ENCODE measurements at places on chromosomes 12 and 14.

DNA sequence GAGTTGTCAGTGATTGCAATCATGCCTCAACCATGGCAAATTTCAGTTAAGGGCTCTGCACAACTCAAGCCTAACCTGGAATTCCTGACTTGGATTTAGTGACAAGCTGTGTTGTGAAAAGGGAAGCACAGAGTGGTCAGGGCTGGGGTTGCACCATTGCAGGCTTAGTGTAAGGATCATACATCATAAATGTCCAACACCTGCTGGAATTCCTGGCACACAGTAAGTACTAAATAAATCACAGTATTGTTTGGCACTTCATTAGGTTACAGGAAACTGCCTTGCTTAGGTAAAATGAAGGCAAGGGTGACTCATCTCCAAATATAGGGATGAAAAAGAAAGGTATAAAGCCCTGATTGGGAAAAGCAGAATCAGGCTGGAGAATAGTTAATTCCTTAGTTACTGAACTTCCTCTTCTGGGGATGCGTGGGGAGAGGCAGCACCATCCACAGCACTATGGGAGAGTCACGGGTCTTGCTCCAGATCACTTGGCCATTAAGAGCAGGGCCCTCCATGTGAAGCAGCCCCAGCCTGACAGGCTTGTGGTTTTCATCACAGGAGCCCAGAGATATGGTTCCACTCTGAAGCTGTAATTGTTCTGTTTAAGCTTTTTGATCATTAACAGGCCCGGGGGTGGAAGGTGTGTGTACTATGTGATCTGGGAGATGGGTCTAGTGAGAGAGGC is 39.7 kb downstream of the SLC8A3 start:
- no peaks in the 10 kb centered on the region for H3K27me3 ChIP-seq
- no peaks in the 10 kb centered on the region for H3K36me3 ChIP-seq
- no peak for DNase-seq
- H3K4me1 ChIP-seq: no peaks in the 10 kb centered on the region
- H3K27ac ChIP-seq: no peak overlapping the region
- no peak overlapping the region for H3K4me3 ChIP-seq

DNA sequence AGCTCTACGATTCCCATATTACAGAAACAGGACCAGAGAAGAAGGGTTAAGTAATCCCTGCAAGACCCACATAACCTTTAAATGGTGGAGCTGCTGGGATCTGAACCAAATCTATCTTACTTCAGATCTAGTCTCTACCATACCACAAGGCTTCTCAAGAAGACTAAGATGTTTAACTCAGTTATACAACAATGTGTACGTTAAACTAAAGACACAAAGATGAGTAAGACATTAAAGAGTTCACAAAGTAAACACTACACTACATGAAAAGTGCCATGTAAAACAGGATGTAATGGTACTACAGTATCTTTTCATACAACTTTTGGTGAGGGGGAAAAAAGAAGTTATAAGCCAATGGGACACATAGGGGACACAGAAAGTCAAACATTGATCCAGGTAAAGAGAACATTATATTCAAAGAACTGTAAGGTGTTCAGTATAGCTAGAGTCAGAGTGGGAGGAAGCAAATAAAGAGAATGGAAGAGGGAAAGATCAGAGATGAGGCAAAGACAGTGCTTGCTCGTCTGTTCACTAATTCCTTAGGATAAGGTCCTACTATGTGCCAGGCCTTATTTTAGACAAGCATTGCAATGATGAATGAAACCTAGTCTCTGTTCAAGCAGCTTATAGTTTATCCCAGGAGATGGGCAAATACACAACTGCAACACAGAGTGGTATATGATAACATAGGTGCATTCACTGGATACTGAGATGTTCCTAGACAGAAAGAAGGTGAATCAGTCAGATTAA is 7.7 kb downstream of the TMED10 start:
- H3K4me3 ChIP-seq: no peak overlapping the region
- no peaks in the 10 kb centered on the region for H3K4me1 ChIP-seq
- no peaks in the 10 kb centered on the region for H3K27me3 ChIP-seq
- no peaks in the 10 kb centered on the region for H3K36me3 ChIP-seq
- DNase-seq: no peak

GRCh38 chr12:103494051-103494733 is 1.6 kb downstream of the C12orf42 start:
- no peaks in the 10 kb centered on the region for H3K36me3 ChIP-seq
- no peak for DNase-seq
- H3K4me3 ChIP-seq: no peak overlapping the region
- no peaks in the 10 kb centered on the region for H3K4me1 ChIP-seq
- H3K27ac ChIP-seq: no peak overlapping the region
- no peaks in the 10 kb centered on the region for H3K27me3 ChIP-seq

GRCh38 chr12:49540229-49541139 is 1.7 kb downstream of the KCNH3 start:
- no peak for DNase-seq
- peaks cover 2% of the 10 kb centered on the region for H3K27me3 ChIP-seq
- H3K4me1 ChIP-seq: no peaks in the 10 kb centered on the region
- H3K27ac ChIP-seq: peak overlapping the region; percentile 45
- no peak overlapping the region for H3K4me3 ChIP-seq

GRCh38 chr14:92352158-92352985 is 29.4 kb downstream of the SLC24A4 start:
- H3K27ac ChIP-seq: no peak overlapping the region
- H3K4me3 ChIP-seq: no peak overlapping the region
- no peaks in the 10 kb centered on the region for H3K27me3 ChIP-seq
- no peaks in the 10 kb centered on the region for H3K36me3 ChIP-seq

- H3K4me1 ChIP-seq: no peaks in the 10 kb centered on the region
- no peaks in the 10 kb centered on the region for H3K36me3 ChIP-seq
- H3K27me3 ChIP-seq: no peaks in the 10 kb centered on the region
- H3K27ac ChIP-seq: no peak overlapping the region
These were observed 47.5 kb downstream of the GSC start for GRCh38 chr14:94722397-94722796.

GRCh38 chr14:74641601-74642391 is 29.8 kb upstream of the LTBP2 start:
- no peaks in the 10 kb centered on the region for H3K27me3 ChIP-seq
- H3K4me3 ChIP-seq: no peak overlapping the region
- H3K27ac ChIP-seq: no peak overlapping the region
- no peak for DNase-seq
- no peaks in the 10 kb centered on the region for H3K36me3 ChIP-seq

- no peak overlapping the region for H3K27ac ChIP-seq
- no peaks in the 10 kb centered on the region for H3K4me1 ChIP-seq
- H3K4me3 ChIP-seq: no peak overlapping the region
- no peaks in the 10 kb centered on the region for H3K36me3 ChIP-seq
- no peaks in the 10 kb centered on the region for H3K27me3 ChIP-seq
- DNase-seq: no peak
These were observed 91.6 kb upstream of the FERMT2 start for GRCh38 chr14:53042480-53042879.

- peak overlapping the region; percentile 94 for H3K27ac ChIP-seq
- DNase-seq: no peak
- no peaks in the 10 kb centered on the region for H3K36me3 ChIP-seq
- no peaks in the 10 kb centered on the region for H3K27me3 ChIP-seq
These were observed 1.7 kb downstream of the ATF7 start for GRCh38 chr12:53624458-53624857.

DNA sequence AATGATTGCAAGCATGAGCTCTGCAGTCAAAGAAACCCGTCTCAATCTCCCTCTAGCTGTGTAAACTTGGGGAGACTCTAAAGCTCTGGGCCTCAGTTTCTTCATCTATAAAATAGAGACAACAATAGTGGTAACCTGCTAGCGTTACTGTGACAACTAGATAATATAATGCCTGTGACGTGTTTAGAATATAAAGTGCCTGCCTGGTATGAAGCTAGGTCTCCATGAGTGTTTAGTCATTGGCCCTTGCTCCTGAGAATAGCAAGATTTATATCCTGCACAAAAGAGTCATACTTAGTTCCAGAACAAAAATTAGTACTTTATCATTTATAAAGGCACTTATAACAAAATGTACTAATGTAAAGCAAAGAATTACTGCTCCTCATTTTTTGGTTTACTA is 8.8 kb upstream of the DCP1B start:
- H3K27ac ChIP-seq: no peak overlapping the region
- DNase-seq: no peak
- no peaks in the 10 kb centered on the region for H3K27me3 ChIP-seq
- H3K4me3 ChIP-seq: no peak overlapping the region
- no peaks in the 10 kb centered on the region for H3K36me3 ChIP-seq
- no peaks in the 10 kb centered on the region for H3K4me1 ChIP-seq

DNA sequence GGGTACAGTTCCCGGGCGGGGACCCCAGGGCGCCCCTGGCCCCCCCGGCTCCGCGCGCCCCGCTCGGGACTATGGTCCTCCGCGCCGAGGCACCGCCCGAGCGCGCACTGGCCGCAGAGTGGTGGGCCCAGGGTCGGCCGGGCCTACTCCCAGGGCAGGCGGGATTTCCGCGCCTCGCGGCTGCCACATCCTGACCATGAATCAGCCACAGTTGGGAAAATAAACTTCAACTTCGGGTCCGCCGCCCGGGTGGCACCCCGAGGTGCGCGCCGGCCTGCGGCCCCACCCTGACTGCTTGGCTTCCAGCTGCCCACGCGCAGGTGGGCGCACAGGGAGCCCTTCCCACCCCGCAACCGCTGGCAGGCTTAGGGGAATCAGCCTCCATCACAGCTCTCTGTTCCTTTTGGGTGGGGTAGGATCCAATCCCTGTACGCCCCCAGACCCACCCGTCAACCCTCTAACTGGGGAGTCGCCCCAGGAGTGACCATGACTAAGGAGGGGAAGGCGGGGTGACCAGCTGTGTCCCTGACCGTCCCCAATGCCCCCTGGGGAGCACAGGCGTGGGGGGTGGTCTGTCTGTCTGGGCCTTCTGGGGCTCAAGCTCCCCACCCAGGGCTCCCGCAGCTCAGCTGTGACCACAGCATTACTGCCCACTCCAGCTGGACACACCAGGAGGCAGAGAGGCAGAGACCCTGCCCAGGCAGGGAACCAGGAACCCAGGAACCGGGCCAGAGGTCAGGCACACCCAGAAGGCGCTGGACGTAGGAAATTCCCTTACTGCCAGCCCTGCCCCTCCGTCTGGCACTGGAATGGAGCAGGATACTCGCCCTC is 678 bp downstream of the INF2 start:
- peak overlapping the region; percentile 91 for H3K27ac ChIP-seq
- H3K27me3 ChIP-seq: no peaks in the 10 kb centered on the region
- no peaks in the 10 kb centered on the region for H3K36me3 ChIP-seq
- peaks cover 23% of the 10 kb centered on the region for H3K4me1 ChIP-seq
- DNase-seq: no peak
- peak overlapping the region; percentile 90 for H3K4me3 ChIP-seq

DNA sequence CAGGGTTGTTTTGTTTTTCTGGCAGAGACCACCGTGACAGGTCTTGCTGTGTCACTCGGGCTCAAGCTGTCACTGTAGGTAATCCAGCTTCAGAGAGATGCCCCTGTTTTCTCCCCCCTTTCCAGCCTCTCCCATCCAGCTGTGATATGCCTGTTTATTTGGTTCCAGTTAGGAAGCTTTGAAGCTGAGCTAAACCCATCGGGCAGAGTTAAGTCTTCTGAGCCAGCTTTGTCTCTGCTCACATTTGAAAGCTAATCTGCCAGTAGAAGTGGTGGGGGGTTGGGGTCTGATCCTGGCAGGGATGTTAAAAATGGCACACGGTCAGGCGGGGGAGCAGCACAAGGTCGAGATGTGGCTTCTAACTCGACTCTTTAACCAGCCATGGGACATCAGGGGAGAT is 130.0 kb downstream of the TSPAN9 start:
- no peak overlapping the region for H3K4me3 ChIP-seq
- H3K4me1 ChIP-seq: no peaks in the 10 kb centered on the region
- no peaks in the 10 kb centered on the region for H3K36me3 ChIP-seq

DNA sequence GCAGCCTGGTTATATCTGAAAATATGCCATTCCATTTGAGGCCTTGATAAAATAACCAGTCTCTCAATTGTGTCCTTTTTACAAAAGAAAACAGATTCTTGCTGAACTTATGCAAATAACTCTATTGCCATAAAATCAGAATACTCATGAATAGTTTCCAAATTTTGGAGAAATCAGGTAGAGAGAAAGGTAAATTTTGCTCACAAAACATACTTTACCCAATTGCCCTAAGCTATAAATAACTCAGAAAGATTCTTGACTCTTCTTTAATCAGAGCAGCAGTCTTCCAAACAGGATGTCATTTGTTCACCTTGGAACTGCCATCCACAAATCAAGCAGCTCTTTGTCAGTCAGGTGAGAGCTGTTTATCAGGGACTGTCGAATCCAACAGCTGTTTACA is 12.6 kb downstream of the ZNF26 start:
- no peaks in the 10 kb centered on the region for H3K4me1 ChIP-seq
- DNase-seq: no peak
- no peak overlapping the region for H3K4me3 ChIP-seq
- no peak overlapping the region for H3K27ac ChIP-seq

DNA sequence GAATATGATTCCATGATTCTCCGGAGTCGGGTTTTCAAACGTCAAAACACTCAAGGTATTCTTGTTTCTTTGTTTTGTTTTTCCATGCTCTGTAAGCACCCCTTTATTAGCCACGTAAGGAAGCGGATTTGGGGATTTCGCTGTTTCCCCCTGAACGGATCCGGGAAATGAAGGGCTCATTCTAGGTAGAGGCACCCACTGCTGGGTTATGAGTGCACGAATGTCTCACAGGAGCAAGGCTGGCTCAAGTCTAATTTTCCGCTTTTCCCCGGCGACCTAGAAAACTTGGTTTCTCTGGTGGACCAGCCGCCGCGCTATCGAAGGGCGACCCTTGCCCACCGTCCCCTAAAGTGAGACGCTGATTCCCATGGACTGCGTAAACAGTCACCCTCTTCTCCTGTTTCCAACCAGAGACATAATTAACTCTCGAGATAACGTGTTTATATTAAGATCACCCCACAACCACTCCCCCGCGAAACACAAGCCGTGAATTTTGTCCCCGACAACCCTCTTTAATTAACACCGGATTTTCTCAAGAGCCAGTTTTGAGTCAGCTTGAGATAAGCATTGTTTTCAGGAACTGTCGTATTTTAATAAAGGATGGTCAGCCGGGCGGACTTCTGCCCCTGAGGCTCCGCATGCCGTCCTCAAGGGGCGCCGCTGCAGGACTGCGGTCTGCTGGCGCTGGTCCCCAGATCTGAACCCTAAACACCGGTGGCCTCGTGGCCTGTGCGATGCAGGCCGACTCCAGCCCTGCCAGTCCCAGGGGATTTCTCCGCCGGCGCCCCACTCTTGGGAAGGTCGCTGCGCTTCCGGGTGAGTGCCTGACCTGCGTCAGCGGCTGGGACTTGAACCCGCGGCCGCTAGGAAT is 515 bp upstream of the ABCC9 start:
- peak overlapping the region; percentile 79 for H3K27ac ChIP-seq
- no peak for DNase-seq
- H3K36me3 ChIP-seq: no peaks in the 10 kb centered on the region
- H3K27me3 ChIP-seq: peaks cover 44% of the 10 kb centered on the region

- no peaks in the 10 kb centered on the region for H3K4me1 ChIP-seq
- H3K4me3 ChIP-seq: no peak overlapping the region
- DNase-seq: no peak
- peak overlapping the region; percentile 30 for H3K27ac ChIP-seq
- H3K27me3 ChIP-seq: no peaks in the 10 kb centered on the region
These were observed 9.2 kb downstream of the GLIPR1 start for GRCh38 chr12:75489613-75490210.

All from breast epithelium (tissue), 4 donors.